ENCODE measurements at places on chromosomes 7 and 10.

DNA sequence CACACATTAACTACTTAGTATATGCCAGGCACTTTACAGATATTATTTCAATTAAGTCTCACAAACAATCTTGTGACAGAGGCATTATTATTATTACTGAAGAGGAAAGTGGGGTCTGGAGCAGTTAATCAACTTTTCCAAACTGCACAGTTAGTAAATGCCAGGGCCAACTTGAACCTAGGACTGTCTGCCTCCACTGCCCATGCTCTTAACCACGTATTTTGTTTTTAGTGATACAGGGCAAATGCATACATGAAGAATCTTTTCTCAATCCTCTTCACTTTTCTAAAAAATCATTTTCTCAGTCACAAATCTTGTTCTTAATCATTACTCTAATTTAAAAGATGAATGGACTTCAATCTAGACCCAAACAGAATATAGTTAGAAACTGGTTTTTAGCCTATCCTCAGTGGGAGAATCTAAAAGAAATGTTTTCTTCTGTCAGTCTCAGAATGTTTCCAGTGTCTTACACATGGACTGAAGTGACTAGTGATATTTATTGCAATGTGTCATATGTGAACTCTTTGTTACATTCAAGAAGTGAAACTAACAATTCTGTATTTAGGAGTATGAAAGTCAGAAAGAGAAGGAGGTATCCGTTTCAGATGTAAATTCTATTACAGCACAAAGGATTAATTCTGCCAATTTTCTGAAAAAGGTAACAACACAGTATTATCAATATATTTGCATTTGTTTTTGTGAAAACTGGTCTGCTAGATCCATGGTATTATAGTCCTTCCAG, 55.5 kb upstream of the CCNJ start:
- no peak for DNase-seq

DNA sequence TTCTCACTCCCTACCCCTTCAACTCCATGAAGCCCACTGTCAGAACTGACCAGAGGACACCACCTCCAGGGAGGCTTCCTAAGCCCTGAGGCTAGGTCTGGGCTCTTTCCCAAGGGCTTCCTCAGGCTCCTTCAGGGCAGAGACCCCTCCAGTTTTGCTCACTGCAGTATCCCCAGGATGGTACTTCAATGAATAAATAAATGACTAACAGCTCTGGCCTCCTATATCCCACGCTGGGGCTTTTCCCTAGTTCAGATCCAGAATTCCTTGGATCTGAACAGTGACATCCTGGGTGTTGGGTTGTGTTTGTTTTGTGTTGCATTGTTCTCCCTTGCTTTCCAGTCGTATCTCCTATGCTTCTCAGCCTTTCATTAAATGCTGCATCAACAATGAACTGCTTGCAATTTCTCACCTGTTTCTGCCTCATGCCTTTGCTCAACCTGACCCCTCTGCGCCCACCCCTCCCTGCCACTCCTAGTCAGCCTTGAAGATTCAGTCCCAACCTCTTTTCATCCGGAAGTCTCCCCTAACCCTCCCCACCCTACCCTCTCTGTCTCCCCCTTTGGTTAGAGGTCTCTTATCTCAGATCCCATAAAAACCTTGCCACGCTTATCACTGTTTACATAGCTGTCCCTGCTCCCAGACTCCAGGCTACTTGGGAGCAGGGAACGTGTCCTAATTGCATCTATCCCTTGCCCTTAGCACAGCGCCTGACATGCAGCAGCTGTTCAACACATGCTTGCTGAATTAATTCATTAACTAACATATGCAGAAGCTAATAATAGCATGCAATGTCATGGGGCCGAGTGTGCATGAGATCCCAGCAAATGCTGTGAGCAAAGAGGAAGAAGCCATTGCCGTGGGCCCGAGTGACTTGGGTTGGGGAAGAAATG, 41.7 kb downstream of the PPP1R3C start:
- DNase-seq, result no peak

GRCh38 chr10:103982639-103983038, 15.7 kb downstream of the SLK start:
- DNase-seq, result no peak

GRCh38 chr7:4779118-4779517, 3.7 kb downstream of the AP5Z1 start:
- DNase-seq, result no peak

DNA sequence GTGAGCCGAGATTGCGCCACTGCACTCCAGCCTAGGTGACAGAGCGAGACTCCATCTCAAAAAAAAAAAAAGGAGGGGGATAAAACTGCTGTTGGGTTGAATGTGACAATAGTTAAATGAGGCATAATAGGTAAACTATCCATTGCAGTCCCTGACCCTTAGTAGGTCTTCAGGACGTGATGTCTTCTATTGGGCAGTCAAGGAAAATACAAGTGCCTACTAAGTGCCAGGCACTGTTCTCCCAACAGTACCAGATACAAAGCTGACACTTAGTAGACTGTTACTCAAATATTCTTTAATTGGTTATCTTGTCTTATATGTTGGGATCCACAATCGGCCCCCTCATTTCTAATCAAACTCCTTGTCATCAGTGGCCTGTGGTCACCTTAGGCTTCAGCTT, 27.1 kb upstream of the ACSL5 start:
- no peak for DNase-seq

GRCh38 chr10:130425881-130426435, 289.8 kb downstream of the GLRX3 start:
- no peak for DNase-seq

- no peak for DNase-seq
Measured at GRCh38 chr7:17548014-17548653, 249.7 kb downstream of the AHR start.

- no peak for DNase-seq
Measured at GRCh38 chr10:102033787-102034186, 22.2 kb downstream of the ARMH3 start.

GRCh38 chr10:69179089-69179742, 818 bp upstream of the SUPV3L1 start:
- DNase-seq, result peak; percentile 18

- no peak for DNase-seq
Measured at GRCh38 chr10:60662917-60663614, 115.2 kb upstream of the CDK1 start.

DNA sequence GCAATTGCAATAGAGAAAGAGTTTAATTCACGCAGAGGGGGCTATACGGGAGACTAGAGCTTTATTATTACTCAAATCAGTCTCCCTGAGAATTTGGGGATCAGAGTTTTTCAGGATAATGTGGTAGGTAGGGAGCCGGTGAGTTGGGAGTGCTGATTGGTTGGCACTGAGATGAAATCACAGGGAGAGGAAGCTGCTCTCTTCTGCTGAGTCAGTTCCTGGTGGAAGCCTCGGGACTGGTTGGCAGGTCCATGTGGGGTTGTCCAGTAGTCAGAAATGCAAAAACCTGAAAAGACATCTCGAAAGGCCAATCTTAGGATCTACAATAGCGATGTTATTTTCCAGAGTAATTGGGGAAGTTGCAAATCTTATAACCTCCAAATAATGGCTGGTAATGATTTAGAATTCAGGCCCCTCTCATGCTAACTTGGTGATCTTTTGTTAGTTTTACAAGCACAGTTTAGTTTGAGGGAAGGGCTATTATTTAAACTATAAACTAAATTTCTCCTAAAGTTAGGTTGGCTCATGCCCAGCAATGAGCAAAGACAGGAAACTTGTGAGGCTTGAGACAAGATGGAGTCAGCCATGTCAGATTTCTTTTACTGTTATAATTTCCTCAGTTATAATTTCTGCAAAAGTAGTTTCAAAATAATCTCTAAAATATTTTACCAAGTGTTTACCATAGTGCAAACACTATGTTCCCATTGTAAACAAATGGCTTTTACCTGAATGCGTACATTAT, 39.4 kb upstream of the SLC25A13 start:
- no peak for DNase-seq

DNA sequence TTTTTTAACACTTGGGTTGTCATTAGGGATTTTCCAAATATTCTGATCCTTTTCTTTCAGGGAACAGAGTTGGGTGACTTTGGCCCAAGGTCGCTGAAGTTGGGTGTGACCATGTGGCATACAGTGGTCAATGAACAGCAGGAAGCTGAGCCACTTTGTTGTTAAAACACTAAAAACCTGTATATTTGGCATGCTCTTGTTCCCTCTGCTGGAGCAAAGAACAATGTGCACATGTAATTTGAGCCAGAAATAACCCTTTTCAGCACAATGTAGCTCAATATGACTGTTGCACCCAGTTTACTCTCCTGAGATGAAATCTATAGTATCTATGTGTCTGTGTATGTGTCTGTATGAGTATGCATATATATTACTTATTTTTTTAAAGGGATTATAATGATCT, 74.9 kb downstream of the ADCYAP1R1 start:
- DNase-seq, result no peak

GRCh38 chr7:77696643-77697534, 630 bp downstream of the RSBN1L start:
- DNase-seq, result peak; percentile 39

DNA sequence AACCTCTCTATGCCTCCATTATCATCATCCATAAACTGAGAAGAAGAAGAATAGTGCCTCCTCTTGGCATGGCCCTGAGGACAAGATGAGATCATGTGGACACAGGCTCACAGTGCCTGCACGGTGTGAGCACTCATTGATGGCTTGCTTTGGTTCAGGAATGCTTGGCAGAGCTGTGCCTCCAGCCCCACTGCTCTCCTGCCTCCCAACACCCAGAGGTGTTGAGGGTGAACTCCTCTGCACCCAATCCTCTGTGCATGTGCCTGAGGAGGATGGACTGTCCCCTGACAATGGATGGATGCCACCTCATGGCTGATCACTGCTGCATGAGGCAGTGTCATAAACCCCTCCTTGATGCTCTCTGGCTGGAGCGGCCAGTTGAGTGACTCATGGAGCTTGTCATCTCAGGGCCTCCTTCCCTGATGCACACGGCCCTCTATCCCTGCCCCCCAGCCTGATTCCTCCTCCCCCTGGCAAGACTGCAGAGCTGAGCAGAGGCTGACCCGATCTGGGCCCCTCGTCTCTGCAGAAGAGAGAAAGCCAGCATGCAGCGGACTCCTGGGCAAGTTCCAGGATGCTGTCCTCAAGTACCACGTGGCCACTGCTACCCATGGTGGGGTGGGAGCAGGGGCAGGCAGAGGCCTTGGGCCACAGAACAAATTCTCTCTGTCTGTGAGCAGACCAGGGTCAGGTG, 136.3 kb downstream of the KCNMA1 start:
- no peak for DNase-seq

- DNase-seq, result no peak
Measured at GRCh38 chr10:126561921-126562680, 108.4 kb downstream of the C10orf90 start.

DNA sequence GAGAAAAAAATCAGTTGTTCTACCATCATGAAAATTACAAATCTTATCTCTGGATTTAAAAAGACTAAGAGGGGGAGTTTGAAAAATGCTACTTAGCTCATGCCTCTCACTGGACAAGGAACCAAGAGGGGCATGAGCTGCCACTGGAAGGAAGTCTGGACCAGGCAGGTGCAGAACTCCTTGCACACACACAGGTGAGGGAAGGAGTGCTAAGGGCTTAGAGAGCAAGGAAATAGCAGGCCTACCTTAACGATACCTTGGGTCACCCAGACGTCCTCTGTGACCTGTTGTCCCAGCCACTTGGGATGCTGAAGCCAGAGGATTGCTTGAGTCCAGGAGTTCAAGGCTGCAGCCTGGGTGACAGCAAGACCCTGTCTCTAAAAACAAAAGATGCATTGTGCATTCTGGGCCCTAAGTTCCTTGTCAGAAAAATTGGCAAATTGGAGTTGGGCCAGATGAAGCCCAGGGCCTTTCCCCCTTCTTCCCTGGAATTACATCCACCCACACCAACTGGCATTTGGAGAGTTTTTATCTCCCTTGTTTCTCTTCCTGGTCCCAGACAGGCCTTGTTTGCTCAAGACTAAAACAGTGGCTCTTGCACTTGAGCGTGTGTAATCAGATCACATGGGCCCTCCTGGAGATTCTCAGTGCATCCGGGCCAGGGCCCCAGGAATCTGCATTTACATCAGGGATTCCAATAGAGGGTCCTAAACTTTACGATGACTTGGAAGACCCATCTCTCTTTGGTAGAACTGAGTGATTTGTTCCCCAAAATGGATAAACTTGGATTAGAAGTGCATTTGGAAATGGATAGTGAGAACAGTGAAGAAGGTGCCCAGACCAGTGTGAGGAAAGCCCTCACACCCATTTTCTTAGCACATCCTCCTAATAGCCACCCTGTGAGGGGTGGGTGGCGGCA, 3.0 kb downstream of the DDIT4 start:
- DNase-seq, result no peak

DNA sequence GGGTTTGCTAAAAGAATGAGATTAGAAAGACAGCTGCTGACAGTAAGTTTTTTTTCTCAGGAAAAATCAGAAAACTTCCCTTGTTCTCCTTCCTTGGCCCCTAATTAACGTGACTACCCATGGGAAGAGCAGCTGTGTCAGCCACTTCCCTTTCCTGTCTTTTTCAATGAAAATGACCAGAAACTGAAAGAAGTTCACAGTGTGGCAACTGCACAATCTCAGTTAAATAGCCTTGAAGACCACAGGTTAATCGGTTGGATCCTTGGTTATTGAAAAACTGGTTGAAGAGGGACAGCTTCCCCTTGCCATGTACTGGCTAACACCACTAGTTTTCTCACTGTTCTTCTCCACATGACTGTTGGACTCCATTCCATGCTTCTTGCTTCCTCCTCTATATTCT, 148.8 kb upstream of the AGR3 start:
- no peak for DNase-seq

GRCh38 chr7:129471402-129471827, 30.9 kb upstream of the SMKR1 start:
- no peak for DNase-seq

GRCh38 chr10:93816123-93816747, 58.5 kb downstream of the LGI1 start:
- peak; percentile 22 for DNase-seq

DNA sequence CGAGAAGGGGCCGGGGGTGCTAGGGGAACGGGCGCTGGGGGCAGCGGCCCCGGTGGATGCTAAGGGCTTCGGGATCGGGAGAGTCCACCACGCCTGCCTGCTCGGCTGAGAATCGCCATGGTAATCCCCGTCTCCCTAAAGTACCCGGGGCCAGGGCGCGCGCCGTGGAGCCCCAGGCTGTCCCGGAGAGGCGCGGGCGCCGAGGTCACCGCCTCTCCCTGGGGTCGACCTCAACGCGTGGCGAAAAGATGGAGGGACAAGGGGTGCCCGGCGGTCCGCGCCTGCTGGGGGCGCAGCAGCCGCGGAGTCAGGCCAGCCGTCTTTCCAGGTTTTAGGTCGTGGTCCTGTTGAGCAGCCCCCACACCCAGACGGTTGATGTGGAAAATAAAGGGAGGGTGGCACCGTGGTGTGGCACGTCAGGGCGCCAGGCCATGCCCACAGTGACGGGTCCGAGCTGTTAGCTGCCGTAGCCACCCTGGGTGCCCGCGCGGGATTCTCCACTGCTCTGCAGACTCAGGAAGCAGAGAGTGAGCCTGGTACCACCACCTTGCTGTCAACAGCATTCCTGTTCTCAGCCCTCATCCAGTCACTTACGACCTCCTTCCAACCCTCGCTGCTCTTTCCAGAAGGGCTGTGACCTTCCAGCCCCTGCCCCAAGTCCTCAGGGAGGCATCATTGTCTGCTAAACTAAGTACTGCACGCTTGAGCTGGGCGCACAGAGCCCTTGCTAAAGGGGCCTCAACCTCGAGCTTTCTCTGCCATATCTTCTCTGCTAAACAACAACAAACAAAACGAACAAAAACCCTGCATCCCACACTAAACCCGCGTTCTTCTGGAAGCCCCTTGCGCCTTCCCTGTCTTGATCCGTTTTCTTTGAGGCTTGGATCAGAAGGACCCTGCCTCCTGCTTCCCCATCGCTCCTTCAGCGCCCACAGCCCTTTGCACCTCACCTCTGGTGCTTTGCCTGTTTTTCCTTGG, 666 bp downstream of the SMKR1 start:
- DNase-seq, result no peak

- no peak for DNase-seq
Measured at GRCh38 chr7:55484241-55484640, 88.1 kb downstream of the VOPP1 start.
